AG04449 (cell line): ENCODE measurements at places on chromosomes 7 and 10.

GRCh38 chr7:66237906-66238772 is 33.0 kb downstream of the TPST1 start:
- DNase-seq = no peak

DNA sequence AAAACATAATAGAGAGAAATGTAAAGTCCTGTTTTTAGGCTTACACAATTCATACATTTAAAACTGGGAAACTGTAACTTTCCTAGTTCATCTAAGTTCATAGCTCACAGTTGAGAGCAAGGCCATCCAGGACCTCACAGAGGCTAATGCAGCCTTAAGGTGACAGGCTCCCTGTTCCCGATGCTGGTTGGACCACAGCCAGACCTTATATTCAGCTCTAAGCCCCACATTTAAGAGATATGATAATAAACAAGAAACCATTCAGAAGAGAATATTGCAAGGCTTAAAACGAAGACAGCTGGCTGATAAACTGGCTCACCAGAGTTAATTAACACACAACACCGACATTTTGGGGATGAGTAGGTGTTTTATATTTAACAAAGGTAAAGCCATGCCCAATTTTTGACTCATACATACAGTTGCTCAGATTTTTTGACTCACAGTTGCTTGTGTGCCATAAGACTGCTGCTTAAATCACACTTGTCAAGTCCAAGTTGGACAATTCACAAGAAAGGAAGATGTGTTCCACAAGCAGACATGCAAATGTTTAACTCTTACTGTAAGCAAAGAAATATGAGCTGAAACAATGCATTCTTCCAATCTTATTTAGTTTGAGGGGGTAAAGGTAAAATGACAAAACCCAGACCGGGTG is 41.1 kb upstream of the TMEM213 start:
- DNase-seq = no peak

- DNase-seq = no peak
Measured at GRCh38 chr10:27658788-27659187, 86.8 kb downstream of the MKX start.

GRCh38 chr10:104347295-104348045 is 6.2 kb upstream of the CFAP58 start:
- DNase-seq = no peak

GRCh38 chr10:29666201-29666600 is 31.4 kb upstream of the SVIL start:
- DNase-seq = no peak

DNA sequence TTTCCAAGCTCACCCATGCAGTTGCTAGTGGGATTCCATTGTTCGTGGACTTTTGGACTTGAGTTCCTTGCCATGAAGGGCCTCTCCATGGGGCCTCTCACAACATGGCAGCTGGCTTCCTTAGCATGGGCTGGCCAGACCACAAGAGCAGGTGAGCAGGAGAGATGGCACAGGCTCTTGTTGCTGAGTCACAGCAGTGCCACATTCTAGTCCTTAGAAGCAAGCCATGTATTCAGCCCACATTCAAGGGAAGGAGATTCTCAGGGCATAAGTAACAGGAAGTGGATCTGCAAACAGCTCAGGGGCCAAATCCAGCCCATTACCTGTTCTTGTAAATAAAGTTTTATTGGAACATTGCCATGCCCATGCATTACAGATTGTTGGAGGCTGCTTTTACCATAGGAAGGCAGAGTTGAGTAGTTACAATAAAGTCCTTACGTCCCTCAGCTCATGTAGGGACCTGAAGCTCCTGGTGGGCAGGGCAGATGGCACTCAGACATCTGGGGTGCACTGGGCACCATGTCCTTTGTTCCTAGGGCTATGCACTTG is 481.5 kb upstream of the FOXK1 start:
- no peak for DNase-seq

- no peak for DNase-seq
Measured at GRCh38 chr10:94402843-94403379, 570 bp downstream of the TBC1D12 start.

DNA sequence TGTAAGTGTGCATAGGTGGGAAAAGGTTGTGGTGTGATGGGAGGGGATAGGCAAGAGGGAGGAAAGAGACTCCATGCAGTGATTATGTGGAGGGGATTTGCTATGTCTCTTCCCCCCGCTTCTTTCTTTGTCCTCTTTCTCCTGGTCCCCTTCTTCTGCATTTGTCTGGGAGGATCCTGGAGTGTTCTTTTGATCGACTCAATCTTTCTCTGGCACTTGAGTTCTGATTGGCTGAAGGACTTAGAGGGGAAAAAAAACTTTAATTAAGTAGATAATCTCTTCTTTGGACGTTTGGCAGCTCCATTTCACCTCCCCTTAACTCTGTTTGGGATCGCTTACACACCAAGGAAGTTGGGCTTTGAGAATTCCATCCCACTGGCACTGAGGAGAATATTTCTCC is at the start of gene WNT8B:
WNT8B (plus strand) TSS at position 301 of the 400 bp plus-strand sequence. CDS start 160 bp downstream, outside the sequence.
- DNase-seq = no peak

- DNase-seq = peak; percentile 72
Measured at GRCh38 chr10:122504610-122504950, 43.2 kb downstream of the HTRA1 start.

- DNase-seq = no peak
Measured at GRCh38 chr7:16702441-16702840, 51.1 kb upstream of the TSPAN13 start.

- no peak for DNase-seq
Measured at GRCh38 chr10:99630991-99631390, 10.8 kb upstream of the SLC25A28 start.

GRCh38 chr7:39969431-39969830 is 19.4 kb downstream of the CDK13 start:
- DNase-seq = no peak

GRCh38 chr10:71799608-71800453 is 26.5 kb upstream of the VSIR start:
- DNase-seq = no peak

GRCh38 chr7:125424721-125425120 is 495.1 kb upstream of the POT1 start:
- DNase-seq = no peak

- DNase-seq = no peak
Measured at GRCh38 chr10:43166207-43166879, 28.1 kb downstream of the CSGALNACT2 start.

DNA sequence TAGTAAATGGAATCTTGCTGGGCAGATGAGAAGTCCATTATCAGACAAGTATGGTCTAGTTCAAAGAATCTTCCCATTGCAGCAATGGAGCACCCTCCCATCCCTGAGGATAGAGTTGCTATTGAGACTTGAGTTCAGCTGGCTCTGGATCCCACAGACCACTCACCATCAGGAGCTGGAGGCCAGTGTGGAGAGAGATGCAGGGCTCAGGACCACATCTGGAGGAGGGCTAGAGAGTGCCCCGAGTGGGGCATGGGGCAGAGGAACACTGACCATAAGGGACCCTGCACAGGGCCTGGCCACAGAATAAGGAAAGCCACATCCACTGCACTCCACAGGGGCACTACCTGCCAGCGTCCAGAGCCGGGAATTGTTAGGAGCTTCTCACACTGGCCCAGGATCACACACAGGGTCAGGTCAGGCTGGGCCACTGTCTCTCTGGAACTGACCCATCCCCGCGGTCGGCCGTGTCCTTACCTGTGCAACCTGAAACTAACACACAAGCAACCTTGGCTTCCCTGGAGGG is 41.3 kb upstream of the TCERG1L start:
- DNase-seq = no peak

- DNase-seq = no peak
Measured at GRCh38 chr10:5813091-5813340, 218 bp downstream of the GDI2 start.
